ENCODE measurements at places on chromosomes 2 and 18.

DNA sequence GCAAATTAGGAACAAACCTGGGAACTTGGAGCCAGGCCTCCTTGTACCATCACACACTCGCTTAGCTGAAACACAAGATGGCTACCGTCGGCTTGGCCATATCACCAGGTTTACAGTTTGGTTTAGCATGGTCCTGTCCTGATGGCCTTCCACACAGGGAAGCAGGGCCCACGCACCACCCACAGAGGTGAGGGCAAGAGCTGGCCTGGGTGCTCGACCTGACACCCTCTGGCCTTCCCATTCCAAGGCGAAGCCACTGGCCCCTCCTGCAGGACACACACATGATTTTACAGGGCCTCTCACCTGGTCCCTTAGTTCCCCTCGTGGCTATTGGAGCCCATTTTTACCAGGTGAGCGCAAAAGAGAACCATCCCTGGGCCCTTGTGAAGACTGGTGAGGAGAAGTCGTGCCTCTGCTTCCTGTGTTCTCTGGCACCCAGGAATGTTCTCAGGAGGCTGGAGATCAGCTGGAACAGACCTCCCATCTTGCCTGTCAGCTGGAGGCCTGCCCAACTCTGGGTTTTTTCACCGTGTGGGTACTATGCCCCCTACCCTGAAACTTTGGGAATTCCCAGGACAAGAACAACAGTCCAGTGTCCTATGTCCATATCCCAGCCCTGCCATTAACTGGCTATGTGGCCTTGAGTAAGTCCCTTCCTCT lies 53.0 kb upstream of the FOSL2 start:
- peak; percentile 28 for DNase-seq

DNA sequence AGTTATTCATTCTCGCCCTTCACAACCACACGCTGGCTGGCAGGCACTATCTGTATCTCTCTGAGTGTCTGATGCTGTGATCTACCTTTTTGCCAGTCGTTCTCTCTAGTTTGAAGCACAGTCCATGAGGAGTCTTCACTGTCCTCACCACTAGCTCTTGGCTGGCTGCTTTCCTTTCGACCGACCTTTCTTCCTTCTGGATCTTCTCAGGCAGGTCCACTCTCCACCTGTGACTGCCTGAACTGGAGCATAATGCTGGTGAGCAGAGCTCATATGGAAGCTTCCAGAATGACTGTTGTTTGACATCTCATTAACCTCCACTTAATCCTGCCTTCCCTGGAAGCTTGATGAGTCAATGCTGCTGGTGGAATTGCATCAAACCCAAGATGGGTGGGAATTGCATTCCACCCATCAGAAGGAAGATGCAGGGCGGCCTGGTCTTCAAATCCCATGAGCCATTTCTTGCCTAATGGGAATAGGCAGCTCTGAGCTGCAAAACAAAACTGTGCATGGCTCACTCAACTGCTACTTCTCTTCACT lies 283.5 kb upstream of the HDAC4 start:
- no peak for DNase-seq

- DNase-seq: no peak
These were observed 66.4 kb downstream of the SH3RF3 start for GRCh38 chr2:109195193-109196045.

GRCh38 chr2:104851291-104852089 lies 2.4 kb upstream of the POU3F3 start:
- peak; percentile 35 for DNase-seq

GRCh38 chr2:70062270-70062669 lies 25.0 kb upstream of the PCBP1 start:
- no peak for DNase-seq

GRCh38 chr2:163081754-163082153 lies 243.2 kb upstream of the KCNH7 start:
- DNase-seq: no peak

- DNase-seq: no peak
These were observed 66.5 kb downstream of the SLC40A1 start for GRCh38 chr2:189514104-189514503.

DNA sequence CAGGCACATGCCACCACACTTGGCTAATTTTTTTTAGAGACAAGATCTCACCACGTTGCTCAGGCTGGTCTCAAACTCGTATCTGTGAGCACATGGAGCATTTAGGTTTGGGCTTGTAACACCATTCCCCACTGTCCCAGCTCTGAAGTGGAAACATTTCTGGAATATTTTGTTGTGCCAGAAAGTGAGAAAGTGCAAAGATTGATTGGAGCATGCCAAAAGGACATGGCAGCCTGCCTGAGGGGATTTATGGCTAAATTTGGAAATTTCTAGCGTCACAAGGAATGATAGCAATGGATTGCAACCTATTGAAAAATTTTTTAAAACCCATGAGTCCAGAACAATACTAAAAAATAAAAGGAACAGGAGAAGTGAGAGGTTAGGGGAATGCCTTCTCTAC lies 136.8 kb downstream of the ESCO1 start:
- no peak for DNase-seq

Measured in kidney tubule cell (primary cell).